Stimulated activated naive CD4-positive, alpha-beta T cell treated with Interleukin-2 at 50 U/mL for 16 hours (primary cell): ENCODE measurements at places on chromosomes 11 and 22.

DNA sequence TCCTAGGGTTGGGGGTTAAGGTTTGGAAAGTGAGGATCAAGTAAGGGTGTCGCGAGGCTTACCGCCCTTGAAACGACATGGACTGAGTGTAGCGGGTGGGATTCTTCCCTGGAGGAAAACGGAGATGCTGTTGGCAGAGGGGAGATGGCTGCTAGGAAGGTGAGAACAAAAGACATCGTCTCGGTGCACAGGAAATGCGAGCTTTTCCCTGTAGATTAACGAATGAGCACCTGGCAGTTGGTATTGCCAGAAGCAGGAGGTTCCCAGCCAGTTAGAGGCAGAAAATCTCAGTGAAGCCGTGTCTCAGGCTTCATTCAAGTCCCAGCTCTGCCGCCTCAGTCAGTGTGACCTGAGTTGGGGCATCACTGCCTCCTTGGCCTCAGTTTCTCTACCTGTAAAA is 1.4 kb upstream of the LHFPL7 start:
- no peak for DNase-seq

GRCh38 chr22:36369004-36369921 is 18.5 kb downstream of the MYH9 start:
- DNase-seq = peak; percentile 61

GRCh38 chr11:69086152-69087132 is 37.7 kb downstream of the TPCN2 start:
- DNase-seq = no peak

GRCh38 chr11:105027678-105028077 is 4.7 kb upstream of the CASP5 start:
- no peak for DNase-seq

DNA sequence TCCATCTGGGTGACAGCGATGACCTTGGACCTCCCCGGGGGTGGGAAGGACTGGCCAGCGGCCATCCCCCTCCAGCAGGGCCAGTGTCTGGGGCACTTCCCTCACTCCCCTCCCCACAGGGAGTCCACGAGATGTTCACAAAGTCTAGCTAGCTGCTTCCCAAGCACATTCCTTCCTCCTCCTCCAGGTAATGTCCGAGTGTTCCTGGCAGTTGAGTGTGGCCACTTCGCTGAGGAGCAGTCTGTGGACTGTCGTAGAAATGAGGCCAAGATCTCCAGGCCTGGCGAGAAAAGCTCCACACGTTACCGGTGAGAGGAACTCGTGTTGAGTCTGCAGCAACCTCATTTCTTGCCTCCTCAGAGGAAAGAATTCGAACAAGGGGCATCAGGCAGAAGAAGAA is 425.5 kb downstream of the BRD1 start:
- no peak for DNase-seq

- DNase-seq = no peak
Observed at GRCh38 chr11:58629857-58630256, 7.4 kb downstream of the CNTF start.

DNA sequence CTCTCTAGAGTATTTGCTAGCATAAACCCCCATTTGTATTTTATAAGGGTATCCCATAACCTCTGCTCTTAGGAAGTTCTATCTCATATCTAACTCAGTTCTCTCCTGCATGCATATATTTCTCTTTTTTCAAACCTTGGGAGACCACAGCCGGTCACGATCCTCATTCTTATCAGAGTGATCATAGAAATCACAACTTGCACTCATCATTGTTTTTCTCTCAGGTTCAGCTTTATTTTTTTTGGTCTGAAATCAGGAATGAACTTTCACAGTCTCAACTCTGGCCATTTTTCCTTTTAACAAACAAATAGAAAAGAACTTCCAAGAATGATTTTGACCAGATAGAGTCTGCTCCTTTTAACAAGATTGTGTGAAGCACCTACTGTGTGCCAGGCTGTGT is 98.6 kb upstream of the BLID start:
- DNase-seq = no peak

DNA sequence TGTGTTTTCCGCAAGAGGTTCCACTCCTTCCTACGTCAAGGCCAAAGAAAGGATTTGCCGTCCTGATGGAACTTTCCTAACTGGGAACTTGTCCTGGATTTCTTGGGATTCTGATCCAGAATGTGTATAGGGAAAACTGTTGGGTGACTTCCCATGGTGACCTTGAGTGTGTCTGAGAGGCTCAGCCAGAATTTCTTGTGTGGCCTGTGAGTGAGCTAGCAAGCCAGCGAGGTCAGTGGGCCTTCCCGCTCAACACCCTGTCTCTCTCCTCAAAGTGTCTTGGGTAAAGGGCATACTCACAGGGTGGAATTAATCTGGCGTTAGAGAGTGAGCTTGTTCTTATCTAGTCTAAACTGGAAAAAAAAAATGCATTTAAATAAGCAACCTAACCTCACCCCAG is 20.4 kb downstream of the ZNRF3 start:
- no peak for DNase-seq

DNA sequence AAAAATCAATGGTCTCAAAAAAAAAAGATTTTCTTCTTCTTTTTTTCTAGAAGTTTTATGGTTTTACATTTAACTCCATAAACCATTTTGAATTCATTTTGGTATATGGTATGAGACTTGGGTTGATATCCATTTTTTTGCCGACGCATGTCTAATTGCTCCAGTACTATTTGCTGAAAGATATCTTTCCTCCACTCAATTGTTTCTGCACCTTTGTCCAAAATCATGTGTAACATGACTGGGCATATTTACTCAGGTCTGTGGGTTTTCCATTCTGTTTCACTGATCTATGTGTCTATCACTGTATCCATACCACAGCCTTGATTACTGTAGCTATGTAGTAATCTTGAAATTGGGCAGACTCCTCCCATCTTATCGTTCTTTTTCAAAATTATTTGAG is 15.6 kb upstream of the SCARF2 start:
- DNase-seq = no peak

DNA sequence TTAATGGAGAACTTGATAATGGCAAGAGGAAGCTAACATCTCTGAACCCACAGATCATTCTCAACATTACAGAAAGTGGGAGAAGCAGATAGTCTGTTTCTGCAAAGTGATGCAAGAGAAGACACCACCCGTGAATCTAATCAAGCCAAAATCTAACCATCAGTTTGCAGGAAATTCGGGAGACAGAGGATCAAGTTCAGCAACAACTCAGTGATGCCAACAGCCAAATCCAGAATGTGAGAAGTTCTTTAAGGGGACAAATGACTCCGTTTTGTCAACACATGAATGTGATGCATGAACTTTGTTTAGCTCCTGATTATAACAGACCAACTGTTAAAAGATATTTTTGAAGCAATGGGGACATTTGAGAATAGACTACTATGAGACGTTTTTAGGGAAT is 95.2 kb upstream of the LDLRAD3 start:
- no peak for DNase-seq

DNA sequence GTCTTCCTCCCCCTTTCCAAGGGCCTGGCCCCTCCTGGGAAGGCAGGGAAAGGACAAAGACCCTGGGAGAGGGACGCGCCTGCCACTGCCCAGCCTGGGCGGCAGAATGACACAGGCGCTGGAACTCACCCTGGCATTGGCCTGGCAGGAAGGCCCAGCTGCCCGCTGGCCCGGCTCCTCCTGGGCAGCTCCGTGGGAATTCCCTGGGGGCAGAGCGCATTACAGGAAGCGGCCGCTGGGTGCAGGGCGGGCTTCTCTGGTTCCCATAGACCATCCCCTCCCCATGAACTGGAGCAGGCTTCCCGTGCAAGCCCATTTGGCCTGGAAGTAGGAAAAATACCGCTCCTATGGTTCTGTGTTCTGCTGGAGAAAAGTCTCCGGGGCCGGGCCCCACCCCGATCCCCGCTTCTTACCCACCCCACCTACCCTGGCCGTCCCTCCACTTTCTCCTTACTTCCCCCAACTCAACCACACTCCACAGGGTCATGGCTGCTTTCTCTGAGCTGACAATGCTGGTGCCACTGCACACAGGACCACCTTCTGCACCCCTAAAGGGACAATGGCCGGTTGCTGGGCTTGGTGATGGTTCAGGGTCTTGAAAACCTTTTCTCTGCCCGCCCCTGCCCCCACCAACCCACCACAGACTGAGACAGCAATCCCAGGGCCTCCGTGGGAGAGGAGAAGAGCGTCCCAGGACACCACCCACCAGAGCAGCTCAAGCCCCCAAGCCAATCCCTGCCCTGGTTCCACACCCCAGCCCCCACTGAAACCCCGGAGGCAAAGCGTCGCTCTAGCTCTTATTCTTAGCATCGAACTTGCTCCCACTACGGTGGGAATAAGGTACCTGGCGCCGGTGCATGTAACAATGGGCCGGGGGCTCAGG is 58.9 kb downstream of the LINC01488 start:
- DNase-seq = no peak

- DNase-seq = no peak
Observed at GRCh38 chr11:83033371-83033770, 38.3 kb downstream of the RAB30 start.
